ENCODE measurements at places on chromosomes 5 and 9.
A peak's percentile ranks its signal among the peaks of the same experiment; 100 is the strongest.

GRCh38 chr5:91359962-91360609, 23.0 kb downstream of the ARRDC3 start:
- no peak for DNase-seq

DNA sequence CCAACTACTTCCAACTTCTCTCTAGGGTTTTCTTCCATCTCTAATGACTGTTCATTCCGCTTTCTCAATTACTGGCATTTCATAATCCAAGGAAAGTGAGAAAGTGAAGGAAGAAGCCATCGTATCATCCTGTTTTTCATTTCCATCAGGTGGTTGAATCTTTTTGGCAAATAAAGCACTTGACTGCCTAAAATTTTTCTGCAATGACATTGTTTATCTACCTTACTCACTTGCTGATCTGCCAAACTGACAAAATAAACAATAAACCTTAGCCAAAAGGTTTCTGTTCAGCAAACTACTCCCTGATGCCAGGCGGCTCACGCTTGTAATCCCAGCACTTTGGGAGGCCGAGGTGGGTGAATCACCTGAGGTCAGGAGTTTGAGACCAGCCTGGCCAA, 18.4 kb downstream of the FNBP1 start:
- DNase-seq: no peak

DNA sequence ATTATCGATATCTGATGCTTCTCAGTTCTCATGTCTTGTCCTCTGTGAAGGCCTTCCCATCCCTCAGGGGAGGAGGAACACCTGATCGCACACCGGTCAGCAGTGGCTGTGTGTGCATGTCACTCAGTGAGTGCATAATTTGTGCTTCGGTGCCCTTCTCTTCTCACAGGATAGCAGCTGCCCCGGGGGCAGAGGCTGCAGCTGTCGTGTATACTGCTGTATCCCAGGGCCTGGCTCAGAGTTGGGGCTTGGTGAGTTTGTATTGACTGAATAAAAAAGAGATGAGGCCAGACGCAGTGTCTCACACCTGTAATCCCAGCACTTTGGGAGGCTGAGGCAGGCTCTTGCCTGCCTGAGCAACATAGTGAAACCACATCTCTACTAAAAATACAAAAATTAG, 49.7 kb upstream of the NCS1 start:
- no peak for DNase-seq

- DNase-seq: no peak
Observed at GRCh38 chr5:126793097-126793496, 16.2 kb downstream of the LMNB1 start.

DNA sequence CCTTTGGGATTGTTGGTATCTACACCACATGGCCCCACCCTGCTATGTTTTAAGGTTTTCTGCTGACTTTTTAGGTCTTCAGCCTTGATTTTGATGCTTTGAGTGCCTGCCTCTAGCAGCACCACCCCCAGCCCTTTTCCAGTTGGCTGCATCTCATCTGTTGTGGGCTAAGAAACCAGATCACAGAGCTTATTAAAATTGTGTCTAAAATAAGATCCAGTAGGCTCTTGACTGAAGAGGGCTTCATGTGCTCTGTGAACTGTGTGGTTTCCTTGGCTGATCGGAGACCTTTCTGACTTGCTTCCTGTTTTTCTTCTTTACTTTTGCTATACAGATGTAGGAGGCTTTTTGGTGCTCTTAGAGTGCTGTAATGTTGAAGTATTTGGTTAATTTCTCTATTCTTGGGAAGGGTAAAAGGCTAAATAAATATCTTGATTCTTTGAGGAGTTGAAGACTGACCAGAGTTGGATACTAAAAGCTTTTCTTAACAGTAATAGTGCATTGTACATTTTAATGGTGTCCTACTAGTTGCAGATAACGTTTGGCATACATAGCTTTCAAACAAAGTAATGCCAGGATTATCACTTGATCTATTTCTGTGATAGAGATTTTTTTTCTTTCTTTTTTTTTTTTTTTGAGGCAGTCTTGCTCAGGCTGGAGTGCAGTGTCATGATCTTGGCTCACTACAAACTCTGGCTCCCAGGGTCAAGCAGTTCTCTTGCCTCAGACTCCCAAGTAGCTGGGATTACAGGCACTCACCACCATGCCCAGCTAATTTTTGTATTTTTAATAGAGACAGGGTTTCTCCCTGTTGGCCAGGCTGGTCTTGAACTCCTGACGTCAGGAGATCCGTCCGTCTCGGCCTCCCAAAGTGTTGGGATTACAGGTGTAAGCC, 4.5 kb downstream of the UBE2D2 start:
- no peak for DNase-seq

DNA sequence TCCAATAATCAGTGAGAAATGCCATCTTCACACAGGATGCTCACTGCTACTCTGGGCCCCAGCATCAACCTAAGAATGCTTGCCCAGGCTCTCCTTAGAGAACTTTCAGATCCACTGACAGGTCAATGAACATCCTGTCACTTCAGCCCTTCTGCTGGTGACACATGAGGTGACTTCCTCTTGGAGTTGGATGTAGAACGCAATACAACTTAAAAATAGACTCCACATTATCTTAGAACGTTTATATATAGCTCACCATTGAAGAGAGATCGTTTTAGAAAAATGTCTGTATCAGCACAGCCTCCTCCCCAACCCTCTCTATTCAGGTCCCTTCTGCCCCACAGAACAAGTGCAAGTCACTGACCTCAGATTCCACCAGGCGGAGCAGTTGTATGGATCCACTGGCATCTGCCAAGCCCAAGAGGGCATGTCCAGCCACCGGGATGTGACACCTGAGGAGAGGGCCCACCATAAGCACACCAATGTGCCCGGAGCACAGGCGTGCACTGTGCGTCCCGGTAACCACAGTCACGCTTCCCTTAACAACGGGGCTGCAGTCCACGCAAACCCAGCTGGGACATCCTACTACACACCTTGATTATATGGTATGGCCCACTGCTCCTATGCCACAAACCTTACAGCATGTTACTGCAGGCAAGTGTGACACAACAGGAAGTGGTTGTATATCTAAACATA, 2.9 kb downstream of the DPH7 start:
- DNase-seq: no peak

DNA sequence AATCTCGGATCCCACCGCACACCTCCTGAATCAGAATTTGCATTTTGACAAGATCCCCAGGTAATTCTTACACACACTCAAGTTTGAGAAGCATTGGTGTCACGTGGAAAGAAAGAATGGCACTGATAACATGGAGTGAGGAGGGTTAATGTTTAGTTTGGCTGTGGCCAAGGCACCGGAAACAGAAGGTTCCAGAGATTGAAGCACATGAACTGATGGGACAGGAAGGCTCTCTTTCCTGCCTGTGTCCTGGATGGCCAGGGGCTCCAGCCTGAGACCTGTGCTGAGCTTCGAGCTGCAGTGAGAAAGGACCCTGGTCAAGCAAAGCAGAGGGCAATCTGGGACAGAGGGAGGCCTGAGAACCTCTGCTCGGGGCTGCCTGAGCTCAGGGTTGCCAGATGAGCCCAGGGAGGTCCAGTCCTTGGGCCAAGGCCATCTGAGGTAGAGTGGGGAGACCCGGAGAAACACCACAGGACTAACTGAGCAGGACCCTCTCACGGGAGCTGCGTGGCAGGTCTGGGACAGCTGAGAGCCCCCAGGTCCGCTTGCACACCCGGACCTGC, 27.3 kb downstream of the AFAP1L1 start:
- DNase-seq: no peak

DNA sequence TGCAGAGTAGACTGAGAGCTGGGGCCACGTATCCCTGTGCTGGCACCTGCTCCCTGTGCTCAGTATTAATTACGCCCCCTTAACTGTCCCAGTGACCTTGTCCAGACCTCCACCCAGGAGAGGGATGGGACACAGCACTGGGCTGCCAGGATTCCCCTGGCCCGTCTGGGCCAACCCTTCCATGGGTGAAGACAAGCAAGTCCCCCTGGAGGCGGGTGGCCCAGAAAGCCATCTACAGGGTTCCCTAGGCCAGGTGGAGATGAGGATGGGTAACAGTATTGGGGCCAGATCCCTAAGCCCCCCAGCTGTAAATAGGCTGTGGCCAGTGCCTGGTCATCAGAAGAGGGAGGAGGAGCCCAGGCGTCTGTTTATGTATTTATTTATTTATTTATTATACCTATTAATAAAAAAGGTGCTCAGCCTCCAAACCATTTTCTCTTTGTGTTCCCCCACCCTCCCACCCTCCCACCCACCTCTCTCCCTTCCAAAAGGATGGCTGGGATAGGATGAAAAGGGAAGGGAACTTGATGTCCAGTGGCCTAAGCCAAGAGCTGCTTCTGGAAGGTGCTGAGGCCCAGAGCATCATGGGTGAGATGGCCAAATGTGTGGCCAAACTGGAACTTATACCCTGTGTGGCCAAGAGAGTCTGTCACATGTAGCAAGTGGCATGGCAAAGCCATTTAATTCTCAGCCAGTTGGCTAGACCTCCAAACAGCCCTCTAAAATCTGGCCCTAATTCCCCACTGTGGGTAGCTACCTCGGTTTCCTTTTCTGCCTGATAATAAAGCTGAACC, 43.4 kb upstream of the TESK1 start:
- DNase-seq: no peak

GRCh38 chr5:11962122-11962521, 57.9 kb upstream of the CTNND2 start:
- no peak for DNase-seq

DNA sequence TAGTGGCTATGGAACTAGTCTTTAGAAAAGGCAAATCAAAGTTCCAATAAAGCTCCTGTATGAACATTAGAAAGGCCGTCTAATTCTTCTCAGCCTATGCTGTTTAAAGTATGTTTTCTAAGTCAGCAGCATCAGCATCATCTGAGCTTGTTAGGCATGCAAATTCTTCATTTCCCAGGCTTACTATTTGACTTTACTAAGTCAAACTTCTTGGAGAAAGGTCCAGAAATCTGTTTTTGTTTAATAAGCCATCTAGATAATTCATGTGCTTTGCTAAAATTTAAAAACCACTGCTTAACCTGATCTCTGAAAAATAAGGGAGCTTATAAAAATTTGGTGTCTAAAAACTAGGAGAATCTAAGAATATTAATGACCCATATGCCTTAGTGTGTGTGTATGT, 200.2 kb upstream of the SGCD start:
- DNase-seq: no peak

- DNase-seq: no peak
Observed at GRCh38 chr9:109599131-109599530, 101.0 kb upstream of the PTPN3 start.

- DNase-seq: no peak
Observed at GRCh38 chr9:21102305-21102704, 24.6 kb upstream of the IFNB1 start.

GRCh38 chr9:137643921-137644320, 25.1 kb downstream of the EHMT1 start:
- DNase-seq: no peak

- DNase-seq: no peak
Observed at GRCh38 chr5:128770907-128771306, 194.4 kb upstream of the SLC27A6 start.

GRCh38 chr9:95570646-95571045, 53.9 kb upstream of the PTCH1 start:
- DNase-seq: no peak

DNA sequence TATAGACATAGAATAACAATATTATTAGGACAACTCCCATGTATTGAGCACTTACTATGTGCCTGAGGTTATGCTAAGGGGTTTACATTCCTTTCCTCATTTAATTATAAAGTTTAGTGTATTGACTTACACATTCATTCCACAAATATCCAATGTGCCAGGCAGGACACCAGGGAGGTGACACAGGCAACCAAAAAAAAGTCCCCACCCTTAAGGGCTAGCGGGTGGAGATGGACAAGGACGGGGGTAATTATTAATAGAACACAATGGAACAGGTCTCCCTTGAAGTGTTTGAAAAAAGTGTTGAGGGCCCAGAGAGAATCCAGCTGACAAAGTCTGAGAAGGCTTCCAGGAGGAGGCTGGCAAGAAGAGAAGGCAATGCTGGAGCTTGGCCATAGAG, 5.7 kb downstream of the TBC1D2 start:
- no peak for DNase-seq

GRCh38 chr5:32462618-32463017, 18.1 kb upstream of the ZFR start:
- no peak for DNase-seq

GRCh38 chr9:1604942-1605560, 410.1 kb upstream of the SMARCA2 start:
- DNase-seq: no peak

DNA sequence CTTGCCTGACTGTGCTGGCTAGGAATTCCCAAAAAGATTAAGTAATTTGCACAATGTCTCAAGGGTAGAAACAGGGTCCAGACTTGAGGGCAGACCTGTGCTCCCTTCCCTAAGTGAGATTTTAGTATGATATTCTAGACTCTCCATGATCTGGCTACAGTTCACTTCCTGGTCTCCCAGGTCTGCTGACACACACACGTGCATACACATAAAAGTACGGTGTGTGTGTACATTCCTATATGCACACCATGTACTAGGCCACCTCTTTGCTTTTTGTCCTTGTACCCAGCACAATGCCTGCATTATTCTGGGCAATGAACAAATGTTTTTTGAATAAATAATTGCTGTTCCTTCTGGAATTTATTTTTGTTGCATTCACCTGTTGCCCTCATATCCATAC, 83.7 kb downstream of the SH3RF2 start:
- no peak for DNase-seq

DNA sequence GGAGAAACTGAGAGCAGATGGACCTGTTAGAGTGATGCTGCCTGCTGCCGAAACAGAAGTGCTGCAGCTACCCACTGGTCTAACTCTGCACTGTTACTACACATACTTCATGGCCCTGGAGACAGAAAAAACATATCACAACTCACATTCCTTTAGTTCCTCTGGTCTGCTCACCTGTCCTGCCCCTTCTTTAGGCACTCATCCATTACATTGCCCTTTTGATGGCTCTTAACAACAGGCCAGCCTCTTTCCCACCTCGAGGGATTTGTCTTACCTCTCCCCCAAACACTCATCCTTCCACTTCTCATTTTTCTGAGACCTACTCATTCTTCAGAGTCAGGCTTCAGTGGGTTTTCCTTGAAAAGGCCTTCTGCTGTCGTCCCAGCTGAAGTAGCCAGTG, 49.2 kb downstream of the KCTD16 start:
- no peak for DNase-seq

GRCh38 chr5:57036761-57037160, 84.8 kb upstream of the MIER3 start:
- no peak for DNase-seq

GRCh38 chr5:105702323-105702722, 1968.4 kb downstream of the EFNA5 start:
- no peak for DNase-seq

DNA sequence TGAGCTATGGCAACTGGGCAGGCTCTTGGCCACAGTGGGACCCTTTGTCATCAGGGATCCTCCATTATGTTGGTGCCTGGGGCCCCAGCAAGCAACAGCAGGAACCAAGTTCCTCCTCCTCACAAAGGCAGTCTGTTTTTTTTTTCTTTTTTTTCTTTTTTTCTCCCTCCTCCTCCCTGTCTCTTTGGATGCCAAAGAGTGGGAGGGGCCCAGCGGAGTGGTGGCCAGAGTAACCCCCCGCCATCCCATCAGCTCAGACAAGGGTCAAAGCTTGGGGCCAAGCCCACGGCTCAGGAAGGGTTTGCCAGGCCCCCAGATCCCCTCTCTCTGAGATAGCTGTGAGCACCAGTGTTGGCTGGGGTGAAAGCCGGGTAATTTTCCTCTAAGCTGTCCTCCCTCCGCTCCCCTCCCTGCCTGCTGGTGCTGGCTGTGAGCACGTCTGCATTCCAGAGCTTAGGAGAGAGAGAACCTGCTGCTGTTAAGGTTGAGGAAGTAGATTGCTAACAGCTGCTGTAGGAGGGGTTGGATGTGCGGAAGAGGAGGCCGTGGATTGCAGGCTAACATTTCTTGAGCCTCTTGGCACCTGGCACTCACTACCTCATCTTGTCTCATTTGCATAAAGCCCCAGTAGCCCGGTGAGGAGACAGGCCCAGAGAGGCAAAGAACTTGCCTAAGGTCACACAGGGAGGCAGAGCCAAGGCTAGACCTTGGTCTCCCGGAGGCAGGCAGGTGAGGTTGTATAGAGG, 21.2 kb downstream of the GSN start:
- peak; percentile 48 for DNase-seq

Data from AG04450 (cell line).